SW 1271 (cell line): ENCODE measurements at places on chromosomes 4 and X.

GRCh38 chr4:76952071-76952470 lies 2.5 kb downstream of the SEPTIN11 start:
- DNase-seq = no peak

DNA sequence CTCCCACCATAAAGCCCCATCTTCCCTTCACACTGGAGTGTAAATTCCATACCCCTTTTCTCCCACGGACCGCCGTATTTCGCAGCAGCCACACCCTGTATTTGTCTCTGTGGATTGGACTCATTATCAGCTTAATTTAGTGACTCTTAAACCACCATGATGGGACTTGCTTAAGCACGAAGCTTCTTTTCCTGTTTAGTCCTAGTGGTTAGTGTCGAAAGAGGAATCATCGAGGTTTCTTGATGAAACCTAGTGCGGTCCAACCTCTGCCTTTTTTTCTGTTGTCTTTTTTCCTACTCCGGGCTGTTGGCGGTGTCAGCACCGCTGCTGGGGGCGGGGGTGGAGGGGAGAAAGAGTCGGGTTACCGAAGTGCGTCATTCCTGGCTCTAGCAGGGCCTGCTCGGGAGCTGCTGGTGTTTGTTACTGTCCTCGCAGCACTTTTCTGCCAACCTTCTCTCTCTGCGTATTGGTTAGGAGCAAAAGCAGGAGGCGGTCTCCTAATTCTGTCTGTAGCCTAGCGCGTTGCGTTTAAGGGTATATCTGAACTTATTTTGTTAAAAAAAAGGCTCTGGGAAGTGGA lies 1.4 kb downstream of the STAG2 start:
- peak; percentile 48 for DNase-seq

GRCh38 chr4:140266958-140267568 lies 106.4 kb upstream of the SCOC start:
- DNase-seq = no peak

DNA sequence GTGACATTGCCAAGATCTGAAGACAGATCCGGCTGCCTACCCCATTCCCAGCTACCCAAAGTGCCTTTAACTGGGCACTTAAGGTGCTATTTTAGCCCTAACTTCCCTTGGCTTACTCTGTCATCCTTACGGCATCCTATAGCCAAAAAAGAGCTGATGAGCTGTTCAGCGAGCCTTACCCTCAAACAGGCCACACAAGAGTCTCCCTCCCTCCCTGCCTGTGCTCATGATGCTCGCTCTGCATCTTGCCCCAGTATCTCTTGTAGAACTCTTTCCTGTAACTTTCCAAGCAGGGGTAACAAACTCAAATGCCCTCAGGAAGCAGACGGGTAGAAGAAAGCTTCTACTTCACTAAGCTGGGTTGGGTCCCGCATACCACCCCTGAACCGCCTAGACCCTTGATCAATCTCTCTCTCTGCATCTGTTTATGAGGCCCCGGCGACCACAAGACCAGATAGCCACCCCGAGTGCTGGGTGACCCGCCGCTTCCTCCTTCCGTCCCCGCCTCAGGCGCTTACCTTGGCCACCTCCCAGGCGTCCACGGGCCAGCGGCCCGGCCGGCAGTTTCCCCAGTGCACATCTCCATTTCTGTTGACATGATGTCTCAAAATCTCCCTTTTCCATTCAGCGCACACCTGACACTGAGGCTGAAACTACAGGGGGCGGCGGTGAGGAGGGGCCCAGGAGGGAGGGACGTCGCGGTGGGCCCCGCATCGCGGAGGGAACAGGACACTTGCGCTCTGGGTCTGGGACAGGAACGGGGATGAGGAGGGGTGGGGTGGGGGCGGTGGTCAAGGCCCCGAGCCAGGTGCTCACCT lies 663 bp downstream of the CXorf38 start:
- no peak for DNase-seq

DNA sequence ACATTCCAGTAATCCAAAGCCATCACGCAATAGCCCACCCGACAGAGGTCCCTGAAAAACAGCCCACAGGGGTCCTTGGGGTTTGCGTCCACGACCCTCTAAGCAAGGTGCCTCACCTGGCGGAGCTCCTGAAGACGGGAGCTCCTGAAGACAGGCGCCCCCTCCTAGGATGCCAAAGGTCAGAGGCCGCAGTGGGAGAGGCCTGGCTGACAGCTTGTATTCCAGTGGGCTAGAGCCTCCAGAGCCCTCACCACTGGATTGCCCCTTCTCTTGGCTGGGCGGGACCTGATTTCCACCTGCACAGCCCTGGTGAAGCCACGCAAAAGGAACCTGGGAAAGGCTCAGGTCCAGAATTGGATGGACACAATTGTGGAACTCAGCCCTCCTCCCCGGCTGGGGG lies 29.7 kb upstream of the WFS1 start:
- no peak for DNase-seq

- DNase-seq = no peak
Observed at GRCh38 chr4:70000711-70001110, 4.9 kb downstream of the STATH start.

GRCh38 chr4:66429276-66429675 lies 759.0 kb upstream of the EPHA5 start:
- DNase-seq = no peak

GRCh38 chrX:23276475-23276874 lies 58.2 kb upstream of the PTCHD1 start:
- no peak for DNase-seq

GRCh38 chr4:86561256-86561655 lies 32.9 kb upstream of the PTPN13 start:
- DNase-seq = no peak

GRCh38 chr4:7388627-7389026 lies 46.1 kb downstream of the PSAPL1 start:
- no peak for DNase-seq

DNA sequence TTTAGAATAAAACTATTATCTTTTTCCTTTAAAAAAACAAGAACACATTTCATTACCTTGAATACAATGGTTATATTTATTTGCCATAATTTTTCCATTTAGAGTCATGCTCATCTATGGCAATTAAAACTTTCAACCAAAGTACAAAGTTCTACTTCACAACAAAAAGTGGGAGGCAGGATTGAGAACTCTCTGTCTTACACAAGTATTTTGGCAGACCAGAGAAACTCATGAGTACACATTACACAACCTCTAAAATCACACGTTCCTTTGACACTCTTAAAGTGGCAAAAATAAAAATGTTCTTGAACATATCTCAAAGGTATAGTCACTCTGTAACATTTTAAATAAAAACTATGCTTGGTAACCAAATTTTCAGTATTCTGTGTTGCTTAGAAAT lies 213.4 kb downstream of the IL15 start:
- DNase-seq = no peak

GRCh38 chrX:153966841-153967535 lies 4.6 kb downstream of the HCFC1 start:
- no peak for DNase-seq
